Mucosa of gallbladder (tissue), 1 donor: ENCODE measurements at places on chromosomes 4 and X.

- peak; percentile 18 for DNase-seq
These were observed 35.9 kb upstream of the RELL1 start for GRCh38 chr4:37721995-37722638.

GRCh38 chr4:99593781-99594641, 19.4 kb downstream of the MTTP start:
- no peak for DNase-seq

DNA sequence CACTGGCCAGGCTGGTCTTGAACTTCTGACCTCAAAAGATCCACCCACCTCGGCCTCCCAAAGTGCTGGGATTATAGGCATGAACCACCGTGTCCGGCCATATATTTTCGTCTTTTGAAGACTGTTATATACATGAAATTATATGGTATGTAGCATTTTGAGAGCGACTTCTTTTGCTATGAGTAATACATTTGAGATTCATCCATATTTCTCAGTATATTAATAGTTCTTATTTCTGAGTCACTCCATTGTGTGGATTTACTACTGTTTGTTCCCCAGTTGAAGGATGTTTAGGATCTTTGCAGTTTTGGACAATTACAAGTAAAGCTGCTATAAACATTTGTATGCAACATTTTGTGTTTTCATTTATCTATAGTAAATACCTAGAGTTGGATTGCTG, 34.9 kb downstream of the GNL3L start:
- no peak for DNase-seq

DNA sequence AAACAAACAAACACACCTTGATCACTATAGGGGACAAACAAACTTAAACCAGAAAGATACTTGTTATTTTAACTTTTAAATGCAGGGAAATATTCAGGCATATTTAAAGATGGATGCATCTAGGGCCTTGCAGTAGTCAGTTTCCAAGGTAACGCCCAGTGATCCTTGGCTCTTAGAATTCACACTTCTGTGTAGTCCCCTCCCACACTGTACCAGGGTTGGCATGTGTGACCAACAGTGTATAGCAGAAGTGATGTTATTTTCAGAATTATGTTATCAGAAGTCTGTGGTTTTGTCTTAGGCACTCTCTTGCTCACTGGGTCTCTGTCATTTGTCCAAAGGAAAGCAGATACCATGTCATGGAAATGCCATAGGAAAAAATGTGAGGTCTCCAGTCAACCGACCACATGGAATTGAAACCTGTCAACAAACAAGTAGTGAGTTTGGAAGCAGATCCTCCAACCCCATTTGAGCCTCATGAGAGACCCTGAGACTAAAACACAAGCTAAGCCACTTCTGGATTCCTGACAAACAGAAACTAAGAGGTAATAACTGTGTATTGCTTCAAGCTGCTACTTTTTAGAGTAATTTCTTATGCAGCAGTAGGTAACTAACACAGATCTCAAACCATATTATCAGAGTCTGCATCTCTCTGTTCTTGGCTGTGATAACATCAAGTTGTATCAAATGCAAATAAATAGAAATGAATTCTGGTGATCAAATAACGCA, 670.3 kb downstream of the KCTD8 start:
- no peak for DNase-seq

DNA sequence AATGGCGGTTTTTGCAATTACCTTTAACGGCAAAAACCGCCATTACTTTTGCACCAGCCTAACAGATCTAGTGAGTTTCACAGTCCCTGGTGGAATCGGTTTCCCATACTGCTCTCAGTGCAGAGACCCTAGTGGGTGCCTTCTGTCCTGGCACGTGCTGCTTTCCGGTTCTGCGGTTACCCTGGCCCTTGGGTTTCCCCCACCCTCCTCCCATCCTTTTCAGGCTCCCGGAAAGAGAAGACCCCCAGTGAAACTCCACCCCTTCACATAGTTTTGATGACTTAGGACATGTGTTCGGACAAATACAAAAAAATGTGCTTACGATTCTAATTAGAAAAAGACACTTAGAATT, 36.9 kb downstream of the NLGN3 start:
- DNase-seq, result no peak
